ENCODE measurements at places on chromosomes 5 and 9. TPM values are rescaled to one million over a fixed set of nuclear protein-coding genes. Genes with fewer than 3 reads are reported as not detected.

PCDHB15 gene
- 6.4 TPM for total RNA-seq

GRCh38 chr5:165459232-165459631, 1953.8 kb downstream of the MAT2B start:
- no peak for DNase-seq

RHOBTB3 gene
- 124 TPM for total RNA-seq

GRCh38 chr9:93223260-93224180, 39.6 kb downstream of the WNK2 start:
- no peak for DNase-seq

CARD9 gene
- total RNA-seq, result 2.0 TPM

- no peak for DNase-seq
Observed at GRCh38 chr9:3809724-3810123, 283.9 kb upstream of the RFX3 start.

DNA sequence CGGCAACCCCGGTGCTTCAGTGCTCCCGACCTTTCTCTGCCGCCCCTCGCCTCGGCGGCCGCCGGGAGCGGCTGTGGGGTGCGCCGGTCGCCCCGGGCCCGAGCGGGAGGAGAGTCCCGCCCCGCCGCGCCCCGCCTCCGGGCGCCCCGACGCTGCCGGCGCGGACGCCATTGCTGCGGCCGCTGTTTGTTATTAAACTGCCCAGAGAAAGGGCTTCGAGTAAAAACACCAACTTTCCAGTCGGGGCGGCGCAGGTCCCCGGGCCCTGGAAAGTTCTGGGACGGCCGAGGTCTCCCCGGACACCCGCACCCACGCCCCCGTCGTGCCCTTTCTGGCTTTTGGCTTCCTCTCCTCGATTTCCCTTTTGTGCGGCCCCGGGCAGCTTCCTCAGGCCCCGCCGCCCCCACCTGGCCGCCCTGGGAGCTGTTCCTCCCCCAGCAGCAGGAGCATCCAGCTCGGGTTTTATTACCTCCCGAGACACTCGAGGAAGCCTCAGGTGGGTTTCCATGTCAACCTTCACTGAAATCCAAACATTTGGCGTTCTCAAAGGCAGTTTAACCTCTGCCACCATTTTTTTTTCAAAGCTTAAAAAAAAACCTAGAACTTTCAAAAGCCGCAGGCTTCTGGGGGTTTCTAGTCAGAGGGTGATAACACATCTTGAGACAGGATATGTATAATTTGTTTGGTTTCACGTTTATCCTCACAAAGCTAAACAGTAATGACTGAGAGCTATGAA, 334.4 kb downstream of the CWC27 start:
- DNase-seq, result peak; percentile 72

GRCh38 chr9:3435732-3436131, 90.1 kb downstream of the RFX3 start:
- no peak for DNase-seq

PRDM9 gene
- total RNA-seq, result not detected

SPATA6L gene
- 1.8 TPM for total RNA-seq

- no peak for DNase-seq
Observed at GRCh38 chr9:76692458-76693129, 71.6 kb upstream of the PCA3 start.

RNF145 gene
- total RNA-seq, result 22.5 TPM

GPR21 gene
- 0.65 TPM for total RNA-seq

- DNase-seq, result no peak
Observed at GRCh38 chr5:58156973-58157701, 302.7 kb downstream of the PLK2 start.

BARX1 gene
- total RNA-seq, result not detected

ORM2 gene
- not detected for total RNA-seq

Measured in heart right ventricle (tissue), 16 donors.